ENCODE measurements at places on chromosomes 5 and 9.

DNA sequence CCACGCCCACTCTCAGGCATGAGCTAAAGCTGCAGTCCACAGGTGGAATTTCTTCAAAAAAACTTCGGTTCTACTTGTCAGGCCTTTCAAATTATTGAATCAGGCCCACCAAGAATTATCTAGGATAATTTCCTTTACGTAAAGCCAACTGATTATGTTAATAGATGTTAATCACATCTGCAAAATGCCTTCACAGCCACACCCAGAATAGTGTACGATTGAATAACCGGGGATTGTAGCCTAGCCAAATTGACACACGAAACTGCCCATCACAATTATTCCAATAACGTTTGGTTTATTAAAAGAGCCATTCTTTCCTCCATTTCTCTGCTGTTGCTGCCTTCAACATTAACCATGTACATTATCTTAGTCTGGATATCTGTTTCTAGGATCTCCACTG is 148.7 kb downstream of the NR3C1 start:
- no peak for DNase-seq

- DNase-seq, result no peak
Observed at GRCh38 chr5:55671975-55672374, 40.1 kb downstream of the SLC38A9 start.

- no peak for DNase-seq
Observed at GRCh38 chr9:95336281-95336680, 18.8 kb upstream of the FANCC start.

DNA sequence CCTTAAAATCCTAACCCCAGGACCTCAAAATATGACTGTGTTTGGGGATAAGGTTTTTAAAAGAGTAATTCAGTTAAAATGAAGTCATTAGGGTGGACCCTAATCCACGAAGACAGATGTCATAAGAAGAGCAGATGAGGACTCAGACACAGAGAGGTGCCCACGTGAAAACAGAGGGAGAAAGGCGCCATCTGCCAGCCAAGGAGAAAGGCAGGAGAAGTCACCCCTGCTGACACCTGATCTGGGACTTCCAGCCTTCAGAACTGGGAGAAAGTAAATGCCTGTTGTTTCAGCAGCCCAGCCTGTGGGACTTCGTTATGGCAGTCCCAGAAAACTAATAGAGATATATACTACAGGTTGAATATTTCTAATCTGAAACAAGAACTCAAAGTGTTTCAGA is 67.4 kb downstream of the ROR2 start:
- DNase-seq, result no peak

DNA sequence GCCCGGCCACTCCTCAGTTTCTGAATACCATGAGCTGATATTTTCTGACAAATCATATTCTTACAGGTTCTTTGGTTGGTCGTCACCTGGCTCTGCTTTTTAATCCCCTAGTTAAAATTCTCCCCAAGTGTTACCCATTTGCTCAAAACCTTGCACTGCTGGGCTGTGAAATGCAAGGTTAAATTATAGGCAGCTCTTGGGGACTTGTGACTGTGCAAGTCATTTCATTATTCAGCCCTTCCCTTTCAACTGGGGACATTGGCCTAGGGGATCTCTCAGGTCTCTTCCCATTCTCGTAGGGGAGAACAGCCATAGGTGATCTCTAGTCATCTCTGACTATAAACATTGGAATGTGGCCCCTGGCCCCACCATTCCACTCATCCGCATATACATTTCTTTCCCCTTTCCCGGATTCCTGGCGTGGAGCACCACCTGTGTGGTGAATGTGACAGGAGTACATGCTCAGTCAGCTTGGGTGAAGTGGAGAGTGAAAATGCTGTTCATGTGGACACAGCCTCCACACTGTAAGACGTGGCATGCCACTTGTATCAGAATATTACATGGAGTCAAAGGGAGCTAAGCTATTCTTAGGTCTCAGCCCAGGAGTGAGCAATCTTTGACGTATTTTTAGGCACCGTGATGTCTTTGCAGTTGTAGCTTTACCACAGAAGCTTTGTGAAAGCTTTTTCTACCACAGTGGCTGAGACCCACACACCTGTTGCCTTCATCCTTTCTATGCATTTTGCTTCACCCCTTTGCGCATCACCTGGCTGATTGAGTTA is 386.7 kb downstream of the KDM4C start:
- DNase-seq, result no peak

DNA sequence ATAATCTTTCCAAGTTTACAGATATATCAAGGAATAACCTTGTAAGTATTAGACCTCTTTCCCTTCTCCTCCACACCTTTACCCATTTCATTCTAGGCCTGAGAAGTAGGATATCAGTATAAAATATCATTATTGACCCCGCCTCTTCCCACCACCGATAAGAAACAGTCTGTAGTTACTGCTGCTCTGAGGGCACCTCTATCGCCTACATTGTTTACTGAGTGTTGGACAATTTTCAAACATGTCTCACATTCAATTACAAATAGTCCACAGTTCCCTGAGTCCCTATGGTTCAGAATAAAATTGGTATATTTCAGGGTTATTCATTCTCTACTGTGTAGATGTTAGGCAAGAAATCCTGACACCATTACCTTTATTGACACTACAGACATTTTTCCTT is 73.4 kb downstream of the TEK start:
- no peak for DNase-seq

DNA sequence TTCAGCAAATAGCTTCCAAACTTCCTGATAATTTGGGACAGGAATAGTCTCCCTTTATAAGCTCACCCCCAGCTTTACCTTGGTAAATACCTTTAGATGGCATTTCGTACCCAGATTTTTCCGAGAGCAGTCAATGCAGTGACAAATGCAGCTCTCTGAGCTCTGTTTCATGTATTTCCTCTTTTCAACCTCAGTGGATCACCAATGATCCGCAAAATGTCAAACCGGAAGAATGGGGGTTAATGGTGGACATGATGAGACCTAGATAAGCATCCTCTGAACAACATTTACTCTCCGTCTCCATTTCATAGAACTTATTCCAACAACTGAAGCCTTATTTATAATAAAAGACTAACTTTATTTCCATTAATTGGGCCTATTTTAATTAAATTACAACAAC is 227.3 kb downstream of the MCTP1 start:
- no peak for DNase-seq

GRCh38 chr9:98465799-98466198 is 210.3 kb upstream of the TBC1D2 start:
- no peak for DNase-seq

DNA sequence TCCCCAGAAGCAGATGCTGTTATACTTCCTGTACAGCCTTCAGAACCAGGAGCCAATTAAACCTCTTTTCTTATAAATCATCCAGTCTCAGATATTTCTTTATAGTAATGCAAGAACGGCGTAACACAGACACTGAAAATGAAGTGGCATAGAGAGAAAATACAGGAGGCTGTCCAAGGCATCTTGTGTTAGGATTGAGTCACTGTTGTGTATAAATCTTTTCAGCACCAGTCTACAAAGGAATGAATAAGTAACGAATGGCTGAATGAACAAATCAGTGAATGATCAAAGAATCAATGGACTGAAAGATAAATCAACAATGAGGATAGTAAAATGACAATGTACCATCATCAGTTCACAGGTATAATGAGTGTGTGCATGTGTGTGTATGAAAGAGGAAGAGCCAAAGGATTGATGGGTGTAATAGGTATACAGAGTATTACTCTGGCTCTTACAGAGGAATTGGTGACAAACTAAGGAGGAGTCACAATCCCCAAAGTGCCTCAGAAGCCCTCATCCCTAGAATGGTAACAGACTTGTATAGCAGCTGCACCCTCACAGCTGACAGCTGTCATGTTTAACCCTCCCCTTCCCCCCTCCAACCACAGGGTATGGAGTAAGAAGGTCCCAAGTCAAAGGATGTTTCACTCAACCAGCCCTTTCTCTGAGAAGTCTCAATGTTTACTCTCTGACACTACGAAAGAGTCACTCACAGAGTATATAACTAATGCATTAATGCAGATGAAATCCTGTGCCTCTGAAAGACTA is 29.8 kb upstream of the MIER3 start:
- no peak for DNase-seq

GRCh38 chr5:43664501-43665040 is 61.6 kb downstream of the NNT start:
- no peak for DNase-seq

DNA sequence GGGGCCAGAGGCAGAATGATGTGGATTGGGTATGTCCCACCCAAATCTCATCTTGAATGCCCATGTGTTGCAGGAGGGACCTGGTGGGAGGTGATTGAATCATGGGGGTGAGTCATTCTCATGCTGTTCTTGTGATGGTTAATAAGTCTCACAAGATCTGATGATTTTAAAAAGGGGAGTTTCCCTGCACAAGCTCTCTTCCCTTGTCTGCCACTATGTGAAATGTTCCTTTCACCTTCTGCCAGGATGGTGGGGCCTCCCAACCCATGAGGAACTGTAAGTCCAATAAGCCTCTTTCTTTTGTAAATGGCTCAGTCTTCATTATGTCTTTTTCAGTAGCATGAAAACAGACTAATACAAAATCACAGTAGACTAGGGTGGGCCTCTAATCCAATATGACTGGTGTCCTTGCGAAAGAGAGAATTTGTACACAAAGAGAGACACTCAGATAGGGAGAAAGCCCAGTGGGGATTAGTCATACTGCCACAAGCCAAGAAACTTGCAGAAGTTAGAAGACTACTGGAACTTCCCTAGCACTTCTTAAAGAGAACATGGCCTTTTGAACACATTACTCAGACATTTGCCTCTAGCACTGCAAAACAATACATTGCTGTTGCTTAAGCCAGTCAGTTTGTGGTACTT is 68.4 kb downstream of the ANXA1 start:
- DNase-seq, result no peak

DNA sequence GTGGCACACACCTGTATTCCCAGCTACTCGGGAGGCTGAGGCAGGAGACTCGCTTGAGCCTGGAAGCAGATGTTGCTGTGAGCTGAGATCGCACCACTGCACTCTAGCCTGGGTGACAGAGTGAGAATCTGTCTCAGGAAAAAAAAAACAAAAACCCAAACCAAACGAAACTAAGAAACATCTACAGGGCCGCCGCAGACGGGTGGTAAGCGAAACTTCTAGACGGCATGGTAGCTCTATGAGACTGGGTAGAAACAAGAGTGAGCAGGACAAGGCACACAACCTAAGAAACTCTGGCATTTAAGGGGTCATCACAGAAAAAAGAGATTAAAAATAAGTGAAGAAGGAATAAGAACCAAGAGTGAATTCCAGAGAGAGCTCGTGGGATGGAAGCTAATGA is 454.8 kb upstream of the KLF4 start:
- no peak for DNase-seq

DNA sequence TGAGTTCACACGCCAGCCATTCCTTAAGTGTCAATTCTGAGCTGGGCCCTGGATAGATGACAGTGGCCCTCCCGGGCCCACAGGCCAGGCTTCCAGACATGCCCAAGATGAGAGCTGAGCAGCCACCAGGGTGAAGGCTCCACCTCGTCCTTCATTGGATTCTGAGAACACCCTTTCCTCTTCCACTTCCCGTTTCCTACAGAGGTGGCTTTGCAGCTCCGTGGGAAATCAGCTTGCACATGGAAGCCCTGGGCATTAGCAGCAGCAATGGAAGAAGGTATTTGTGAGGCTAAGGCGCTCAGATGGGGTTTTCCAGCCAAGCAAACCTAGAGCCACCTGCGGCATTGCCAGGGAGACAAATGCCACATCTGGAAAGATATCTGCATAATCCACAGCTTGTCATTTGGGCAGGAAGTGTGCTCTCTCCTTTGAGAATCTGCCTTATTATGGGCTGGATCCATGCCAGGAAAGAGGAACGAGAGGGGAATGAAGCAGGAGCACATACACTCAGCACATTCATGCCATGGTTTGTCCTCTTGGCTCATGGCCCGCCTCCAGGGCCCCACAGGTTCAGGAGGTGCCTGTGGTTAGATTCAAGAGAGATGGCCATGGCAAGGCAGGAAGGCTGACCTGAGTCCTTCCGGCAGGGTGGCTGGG is 34.1 kb downstream of the CFAP77 start:
- no peak for DNase-seq
